Fibroblast of skin of scalp (primary cell): ENCODE measurements at places on chromosomes 4 and X.

DNA sequence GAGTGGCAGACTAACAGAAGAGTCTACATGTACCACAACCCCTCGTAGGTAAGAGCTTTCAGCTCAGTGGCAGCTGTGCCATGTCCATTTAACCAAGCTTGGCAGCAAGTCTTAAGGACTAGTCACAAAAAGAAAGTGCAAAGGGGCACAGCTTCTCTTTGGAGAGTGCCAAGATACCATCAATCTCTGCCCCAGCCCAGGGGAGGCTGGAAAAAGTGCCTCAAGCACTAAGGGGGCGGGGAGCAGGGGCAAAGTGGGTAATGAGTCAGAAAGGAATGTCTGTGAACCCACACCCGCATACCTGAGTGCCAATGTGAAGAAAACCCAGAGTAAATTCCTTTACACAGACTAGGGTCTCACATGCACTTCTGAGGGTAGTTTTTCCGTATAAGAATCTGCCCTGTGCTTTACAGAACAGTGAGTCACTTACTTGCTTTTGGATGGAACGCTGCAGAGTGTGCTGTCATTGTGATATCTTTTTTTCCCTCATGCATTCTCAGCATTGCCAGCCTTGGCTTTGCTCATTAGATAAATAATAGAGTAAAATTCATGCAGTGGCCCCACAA is 219.8 kb downstream of the ZNF674 start:
- peak; percentile 81 for DNase-seq

GRCh38 chr4:138398322-138398721 is 156.2 kb upstream of the SLC7A11 start:
- DNase-seq, result no peak

GRCh38 chr4:42410446-42410845 is 13.2 kb downstream of the SHISA3 start:
- no peak for DNase-seq

DNA sequence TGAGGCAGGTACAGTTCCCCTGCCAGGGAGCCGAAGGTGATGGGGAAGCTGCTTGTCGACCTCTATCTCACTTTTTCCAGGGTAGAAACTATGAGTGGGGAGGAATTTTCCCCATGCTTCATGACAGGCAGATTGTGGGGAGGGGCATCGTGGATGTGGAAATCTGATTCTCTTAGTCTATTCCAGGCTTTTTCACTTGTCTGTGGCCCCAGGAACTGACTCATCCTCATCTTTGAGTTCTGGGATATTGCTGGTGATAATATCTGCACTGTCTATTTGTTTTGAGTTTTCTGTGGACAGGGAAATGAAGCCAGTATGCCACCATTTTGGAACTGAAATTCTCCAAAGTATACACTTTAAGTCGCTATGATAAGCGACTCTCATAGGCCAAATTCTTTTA is 7.6 kb upstream of the TLR2 start:
- DNase-seq, result peak; percentile 31

DNA sequence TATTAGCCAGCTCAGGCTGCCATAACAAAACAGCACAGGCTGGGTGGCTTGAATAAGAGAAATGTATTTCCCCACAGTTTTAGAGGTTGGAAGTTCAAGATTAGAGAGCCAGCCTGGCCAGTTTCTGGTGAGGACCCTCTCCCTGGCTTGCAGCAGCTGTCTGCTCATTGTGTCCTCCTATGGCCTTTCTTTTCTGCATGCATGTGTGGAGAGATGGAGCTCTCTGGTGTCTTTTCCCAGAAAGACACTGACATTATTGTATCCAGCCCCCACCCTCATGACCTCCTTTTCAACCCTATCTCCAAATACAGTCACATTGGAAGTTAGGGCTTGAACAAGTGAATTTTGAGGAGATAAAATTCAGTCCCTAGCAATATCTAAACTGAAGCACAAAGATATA is 263.8 kb upstream of the PABPC4L start:
- DNase-seq, result no peak

- no peak for DNase-seq
Measured at GRCh38 chr4:87089368-87089767, 131.1 kb downstream of the KLHL8 start.

DNA sequence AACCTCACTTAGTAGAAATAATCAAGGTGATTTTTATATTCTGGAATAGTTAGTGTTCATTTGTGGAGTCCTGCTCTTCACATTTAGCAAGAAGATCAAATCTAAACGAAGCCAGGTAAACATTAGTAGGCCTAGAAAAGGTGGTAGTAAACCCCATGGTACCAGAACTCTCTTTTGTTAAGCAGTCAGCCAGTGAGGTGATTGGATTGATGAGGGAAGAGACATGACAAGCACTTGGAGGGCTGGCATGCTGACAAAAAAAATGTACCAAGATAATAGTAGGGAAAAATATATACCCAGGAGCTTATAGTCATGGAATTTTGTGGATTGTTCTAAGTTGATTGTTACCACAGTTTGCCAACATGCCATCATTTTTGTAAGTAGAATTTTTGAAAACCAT is 163.8 kb downstream of the BANK1 start:
- DNase-seq, result peak; percentile 22

GRCh38 chr4:32133734-32134133 is 1413.6 kb downstream of the PCDH7 start:
- no peak for DNase-seq

DNA sequence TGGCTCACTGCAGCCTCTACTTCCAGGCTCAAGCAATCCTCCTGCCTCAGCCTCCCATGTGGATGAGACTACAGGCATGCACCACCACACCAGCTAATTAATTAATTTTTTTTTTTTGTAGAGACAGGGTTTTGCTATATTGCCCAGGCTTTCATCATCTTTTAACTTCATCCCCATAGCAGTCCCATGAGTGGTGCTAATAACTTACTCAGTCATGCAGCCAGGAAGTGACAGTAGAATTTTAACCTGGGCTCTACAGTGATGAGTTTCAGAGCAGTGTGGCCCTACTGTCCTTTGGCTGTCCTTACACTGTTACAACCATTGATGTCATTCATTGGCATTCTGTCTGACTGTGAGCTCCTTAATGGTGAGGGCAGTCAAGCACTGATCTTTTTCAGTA is 3.9 kb upstream of the OCIAD2 start:
- DNase-seq, result peak; percentile 32

GRCh38 chr4:110442309-110442708 is 33.6 kb upstream of the ENPEP start:
- DNase-seq, result no peak

GRCh38 chr4:142378179-142378578 is 467.9 kb downstream of the INPP4B start:
- DNase-seq, result no peak

GRCh38 chrX:21171181-21171580 is 203.0 kb upstream of the CNKSR2 start:
- no peak for DNase-seq

DNA sequence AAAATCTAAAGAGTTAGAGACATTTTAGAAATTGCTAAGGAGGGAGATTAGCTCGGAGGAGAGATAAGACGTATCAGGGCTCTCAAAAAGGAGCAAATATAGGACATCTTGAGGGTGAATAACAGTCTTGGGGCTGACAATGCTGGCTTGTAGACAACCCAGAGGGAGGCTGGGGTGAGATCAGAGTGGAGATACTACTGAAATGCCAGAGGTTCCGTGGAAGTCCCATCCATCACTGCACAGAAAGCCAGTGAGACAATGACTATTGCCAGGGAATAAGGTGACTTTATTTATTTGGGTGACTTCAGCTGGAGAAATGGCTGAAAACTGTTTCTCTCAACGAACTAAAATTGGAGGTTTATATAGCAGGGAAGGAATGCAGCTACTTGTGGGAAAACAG is 838.1 kb upstream of the AGA start:
- DNase-seq, result no peak

- DNase-seq, result peak; percentile 25
Measured at GRCh38 chr4:24855741-24856140, 57.1 kb downstream of the CCDC149 start.

DNA sequence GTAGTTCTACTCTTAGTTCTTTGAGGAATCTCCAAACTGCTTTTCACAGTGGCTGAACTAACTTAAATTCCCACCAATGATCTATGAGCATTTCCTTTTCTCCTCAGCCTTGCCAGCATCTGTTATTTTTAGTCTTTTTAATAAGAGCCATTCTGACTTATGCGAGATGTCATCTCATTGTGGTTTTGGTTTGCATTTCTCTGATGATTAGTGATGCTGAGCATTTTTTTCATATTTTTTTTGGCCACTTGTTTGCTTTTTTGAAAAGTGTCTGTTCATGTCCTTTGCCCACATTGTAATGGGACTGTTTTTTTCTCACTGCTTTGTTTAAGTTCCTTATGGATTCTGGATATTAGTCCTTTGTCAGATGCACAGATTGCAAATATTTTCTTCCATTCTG is 21.5 kb upstream of the PHKA1 start:
- DNase-seq, result peak; percentile 67

- no peak for DNase-seq
Measured at GRCh38 chr4:180932370-180933001, 1310.7 kb upstream of the TENM3 start.

GRCh38 chr4:4714331-4714730 is 145.1 kb upstream of the MSX1 start:
- peak; percentile 38 for DNase-seq

DNA sequence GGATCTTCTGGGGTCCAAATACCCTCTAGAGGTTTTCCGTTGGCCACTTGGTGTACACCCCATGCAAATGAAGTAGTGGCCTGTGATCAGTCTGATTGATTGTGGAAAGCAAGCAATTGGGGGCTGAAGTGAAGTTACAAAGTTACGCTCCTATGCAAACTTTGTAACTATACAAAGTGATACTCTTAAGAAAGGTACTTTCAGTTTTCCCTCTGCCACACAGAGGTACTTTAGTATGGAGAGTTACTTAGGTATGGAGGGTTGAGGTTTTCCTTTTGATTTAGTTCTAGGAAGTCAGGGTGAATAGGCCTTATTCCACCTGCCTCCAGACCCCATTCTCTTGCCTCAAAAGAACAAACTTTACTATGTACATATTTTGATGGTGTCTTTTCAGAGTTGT is 28.7 kb downstream of the STAG2 start:
- DNase-seq, result no peak

DNA sequence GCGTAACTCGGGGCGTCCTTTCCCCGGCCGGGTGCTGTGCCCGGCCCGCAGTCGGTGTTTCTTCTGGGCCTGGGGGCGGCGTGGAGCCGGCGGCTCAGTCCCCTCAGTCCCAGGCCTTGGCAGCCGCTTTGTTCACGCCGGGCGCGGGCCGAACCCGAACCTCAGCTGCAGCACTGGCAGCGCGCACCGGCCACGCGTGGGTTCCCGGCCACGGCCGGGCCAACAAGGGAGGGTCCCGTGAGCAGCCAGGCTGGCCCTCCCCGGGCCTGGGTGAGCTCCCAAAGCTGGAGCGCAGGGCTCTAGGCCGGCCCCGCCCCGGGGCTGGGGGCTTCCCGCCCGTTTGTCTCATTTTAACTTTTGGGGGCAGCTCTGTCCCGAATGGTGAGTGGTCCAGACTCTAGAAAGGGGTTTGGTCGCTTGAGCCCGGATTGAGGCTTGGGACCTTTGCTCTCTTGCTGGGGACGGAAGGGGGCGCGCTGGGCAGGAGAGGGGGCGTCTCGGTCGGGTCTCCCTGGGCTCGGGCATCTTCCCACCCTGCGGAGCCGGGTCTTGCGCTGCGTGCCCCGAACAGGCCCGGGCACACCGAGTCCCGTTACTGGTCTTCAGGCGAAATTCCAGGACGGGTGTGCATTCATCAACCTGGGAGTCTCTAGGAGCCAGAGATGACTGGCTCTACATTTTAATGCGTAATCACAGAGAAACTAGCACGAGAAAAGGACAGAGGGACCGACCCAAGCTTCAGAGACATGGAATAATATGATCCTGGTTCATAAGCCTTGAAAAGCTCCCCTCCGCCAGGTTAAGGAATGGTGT is 177.1 kb downstream of the CBR4 start:
- DNase-seq, result no peak

DNA sequence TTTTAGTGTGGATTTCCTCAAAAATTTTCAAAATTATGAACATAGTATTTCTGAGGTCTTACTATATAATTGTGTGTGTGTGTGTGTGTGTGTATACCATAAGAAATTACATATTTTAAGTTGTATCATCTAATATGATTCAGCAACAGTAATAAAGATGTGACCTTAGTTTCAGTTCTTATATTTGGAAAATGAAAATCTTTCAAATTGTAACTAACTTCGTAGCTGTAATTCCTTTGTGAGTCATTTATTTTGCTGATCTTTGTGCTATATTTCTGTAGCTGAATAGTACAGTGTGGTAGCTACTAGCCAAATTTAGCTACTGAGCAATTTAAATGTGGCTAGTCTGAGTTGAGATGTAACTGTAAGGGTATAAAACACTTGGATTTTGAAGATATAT is 116.4 kb downstream of the RAP1GDS1 start:
- peak; percentile 52 for DNase-seq

GRCh38 chrX:24153796-24154189 is 4.3 kb downstream of the ZFX start:
- no peak for DNase-seq

- peak; percentile 88 for DNase-seq
Measured at GRCh38 chr4:181662383-181662782, 580.8 kb upstream of the TENM3 start.

DNA sequence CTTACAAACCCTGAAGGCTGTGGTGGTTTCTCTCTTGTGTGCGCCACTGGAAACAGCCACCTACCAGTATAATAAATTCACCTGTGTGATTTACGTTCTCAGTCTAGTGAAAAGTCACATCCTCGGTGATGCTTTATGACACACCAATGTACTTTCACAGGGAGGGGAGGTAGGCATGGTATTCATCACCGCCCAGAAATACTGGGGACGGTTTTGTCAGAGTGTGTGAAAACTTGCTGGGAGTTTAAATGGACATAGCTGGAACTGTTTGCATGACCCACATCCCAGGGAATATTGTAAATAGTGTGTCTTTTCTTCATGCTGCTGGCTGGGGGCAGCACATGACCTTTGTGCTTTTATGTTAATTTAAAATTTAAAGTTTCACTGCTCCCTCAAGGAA is 421.8 kb downstream of the MAPK10 start:
- no peak for DNase-seq

DNA sequence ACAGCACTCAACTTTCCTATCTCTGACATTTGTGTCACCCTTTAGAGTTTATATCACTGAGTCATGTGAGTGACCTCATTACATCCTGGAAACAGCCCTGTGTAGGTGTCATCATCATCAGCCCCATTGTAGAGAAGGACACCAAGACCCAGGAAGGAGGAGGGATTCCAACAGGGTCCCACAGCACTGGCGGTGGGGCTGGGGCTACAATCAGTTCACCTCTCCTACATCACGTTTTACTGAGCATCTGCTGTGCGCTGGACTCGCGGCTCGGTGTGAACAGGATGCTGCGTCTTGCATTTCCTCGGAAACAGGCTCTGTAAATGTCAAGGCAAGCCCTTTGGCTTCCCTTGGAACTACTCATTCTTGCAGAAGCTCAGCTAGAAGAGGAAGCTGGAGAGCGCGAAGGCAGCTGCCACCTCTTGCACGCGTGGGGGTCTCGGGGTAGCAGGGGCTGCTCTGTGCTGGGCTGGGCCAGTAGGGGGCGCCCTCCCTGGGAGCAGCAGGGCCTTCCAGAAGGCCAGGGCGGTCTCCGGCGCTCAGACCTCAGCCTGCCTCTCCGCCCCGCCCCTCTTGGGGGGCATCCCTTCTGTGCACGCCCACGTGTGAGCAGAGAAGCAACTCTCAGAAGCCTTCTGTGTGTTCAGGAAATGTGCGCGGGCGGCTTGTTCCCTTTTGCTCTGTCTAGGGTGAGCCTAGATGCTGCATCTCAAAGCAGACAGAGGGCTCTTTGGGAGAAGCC is 29.0 kb downstream of the REELD1 start:
- DNase-seq, result no peak
